ENCODE measurements at places on chromosomes 12 and 14.

DNA sequence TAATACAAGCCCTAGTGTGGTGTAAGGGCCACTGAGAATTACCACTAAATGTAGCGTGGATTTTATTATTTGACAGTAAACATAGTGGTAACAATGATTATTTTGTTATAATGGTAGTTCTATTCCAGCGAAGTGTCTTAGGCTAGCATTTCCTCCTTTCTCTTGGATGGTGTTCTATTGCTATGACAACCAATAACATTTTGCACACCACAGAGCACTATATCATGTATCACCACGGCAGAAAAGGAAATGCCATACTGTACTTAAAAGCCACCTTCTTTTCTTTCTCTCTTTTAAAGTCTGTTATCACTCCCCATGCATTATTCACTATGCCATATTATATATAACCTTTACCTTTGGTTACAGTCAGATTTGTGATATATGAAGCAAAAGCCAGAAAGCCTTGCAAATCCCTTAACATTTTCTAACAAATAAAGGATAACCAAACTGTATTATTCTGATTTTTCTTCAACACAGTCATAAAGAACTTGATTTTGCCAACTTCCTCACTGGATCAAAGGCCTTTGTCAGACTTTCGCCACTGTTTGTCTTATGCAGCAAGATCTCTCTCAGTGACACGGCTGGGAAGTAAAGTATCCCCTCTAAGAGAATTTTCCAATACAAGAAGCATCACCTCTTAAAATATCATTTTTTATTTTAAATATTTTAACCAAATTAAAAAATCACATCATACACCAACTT, 195.8 kb downstream of the FOXN3 start:
- DNase-seq, result no peak

DNA sequence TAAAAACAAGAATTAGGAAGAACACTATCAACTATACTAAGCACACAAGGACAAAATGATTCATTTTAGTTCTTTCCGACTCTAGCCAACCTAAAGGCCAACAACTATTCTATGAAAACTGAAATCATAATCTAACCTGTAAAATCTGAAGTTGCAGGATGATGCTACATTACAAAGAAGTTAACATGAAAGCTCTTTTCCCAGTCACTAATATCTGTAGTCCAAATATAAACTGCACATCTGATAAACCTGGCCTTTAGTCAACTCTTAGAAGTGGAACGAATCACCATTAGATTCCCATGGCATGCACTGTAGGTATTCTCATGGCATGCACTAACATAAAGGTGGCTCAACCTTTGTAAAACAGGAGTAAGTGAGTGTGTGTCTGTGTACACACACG, 41.7 kb downstream of the BLTP3B start:
- no peak for DNase-seq

GRCh38 chr12:53172352-53172751, 8.2 kb upstream of the ZNF740 start:
- no peak for DNase-seq

- DNase-seq, result no peak
These were observed 25.4 kb downstream of the CCDC62 start for GRCh38 chr12:122799641-122800243.

DNA sequence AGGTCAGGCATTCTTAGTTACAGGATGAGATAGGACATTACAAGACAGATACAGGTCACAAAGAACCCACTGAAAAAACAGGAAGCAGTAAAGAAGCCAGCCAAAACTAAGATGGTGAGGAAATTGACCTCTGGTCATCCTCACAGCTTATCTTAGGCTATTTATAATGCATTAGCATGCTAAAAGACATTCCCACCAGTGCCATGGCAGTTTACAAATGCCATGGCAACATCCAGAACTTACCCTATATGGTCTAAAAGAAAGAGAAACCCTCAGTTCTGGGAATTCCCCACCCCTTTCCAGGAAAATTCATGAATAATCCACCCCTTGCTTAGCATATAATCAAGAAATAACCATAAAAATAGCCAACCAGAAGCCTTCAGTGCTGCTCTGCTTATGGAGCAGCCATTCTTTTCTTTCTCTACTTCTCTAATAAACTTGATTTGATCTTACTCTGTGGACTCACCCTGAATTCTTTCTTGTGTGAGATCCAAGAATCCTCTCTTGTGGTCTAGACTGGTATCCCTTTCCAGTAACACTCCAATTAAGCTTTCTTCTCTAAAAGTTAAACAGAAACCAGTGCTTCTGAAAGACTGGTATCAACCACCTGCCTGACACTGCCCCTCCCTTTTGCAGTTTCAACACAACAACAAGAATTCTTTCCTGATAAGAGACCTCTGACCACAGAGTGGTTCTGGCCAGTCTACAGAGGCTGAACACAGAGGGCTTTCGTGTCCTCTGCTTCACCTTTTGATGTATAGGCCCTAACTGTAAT, 86.9 kb downstream of the BCAT1 start:
- DNase-seq, result no peak

- DNase-seq, result no peak
These were observed 68.0 kb upstream of the MAX start for GRCh38 chr14:65170318-65170717.

GRCh38 chr12:127823801-127824200, 443.2 kb upstream of the TMEM132C start:
- no peak for DNase-seq

DNA sequence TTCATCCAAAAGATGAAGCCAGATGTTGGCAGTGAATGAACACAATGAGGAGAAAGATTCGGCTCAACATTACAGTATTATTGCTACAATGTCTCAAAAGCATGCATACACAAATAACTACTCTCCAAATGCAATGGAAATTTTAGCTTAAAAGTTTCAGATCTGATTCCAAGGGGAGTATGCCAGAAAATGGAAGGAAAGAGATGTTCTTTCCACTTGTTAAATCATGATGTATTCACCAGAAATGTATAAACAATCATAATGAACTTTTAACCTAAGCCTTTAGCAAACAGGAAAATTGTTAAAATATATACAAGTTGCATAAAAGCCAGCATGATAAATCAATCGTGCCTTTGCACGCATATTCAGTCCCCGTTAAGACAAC, 62.1 kb downstream of the SH2B3 start:
- DNase-seq, result no peak

DNA sequence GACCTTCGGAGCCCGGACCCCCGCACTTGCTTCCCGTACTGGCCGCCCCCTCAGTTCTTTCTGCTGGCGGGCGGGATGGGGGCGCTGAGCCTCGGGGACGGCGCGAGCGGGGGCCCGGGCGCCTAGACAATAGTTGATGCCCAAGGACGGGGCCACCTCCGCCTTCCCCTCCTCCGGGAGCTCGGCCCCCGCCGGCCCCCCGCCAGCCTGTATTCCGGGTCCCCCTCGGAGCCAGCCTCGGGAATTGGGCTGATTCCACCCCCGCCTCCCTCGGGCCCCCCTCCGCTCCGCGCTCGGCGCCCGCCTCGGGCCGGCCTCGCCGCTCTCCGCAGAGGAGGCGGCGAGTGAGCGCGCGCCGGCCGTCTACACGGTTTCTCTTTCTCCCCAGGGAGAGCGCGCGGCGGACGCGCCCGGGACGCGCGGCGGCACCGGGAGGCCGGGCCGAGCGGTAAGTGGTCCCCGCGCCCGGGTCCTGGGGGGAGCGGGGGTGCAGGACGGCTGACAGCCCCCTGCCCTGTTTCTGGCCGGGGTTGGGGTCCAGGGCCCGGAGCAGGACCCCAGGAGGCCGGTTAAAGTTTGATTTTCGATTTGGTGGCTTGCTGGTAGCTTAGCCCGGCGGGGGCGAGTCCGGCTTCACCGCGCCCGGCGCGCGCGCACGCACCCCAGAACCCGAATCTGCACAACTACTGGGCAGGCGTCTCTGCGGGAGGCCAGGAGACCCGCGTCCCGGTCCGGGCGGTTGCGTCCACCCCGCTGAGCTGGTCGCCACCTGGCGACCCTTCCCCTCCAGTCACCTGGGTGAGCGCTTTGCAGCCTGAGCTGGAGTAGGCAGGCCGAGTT, 413.7 kb downstream of the PCNX1 start:
- peak; percentile 66 for DNase-seq

GRCh38 chr12:42213023-42213422, 25.0 kb downstream of the YAF2 start:
- DNase-seq, result no peak

DNA sequence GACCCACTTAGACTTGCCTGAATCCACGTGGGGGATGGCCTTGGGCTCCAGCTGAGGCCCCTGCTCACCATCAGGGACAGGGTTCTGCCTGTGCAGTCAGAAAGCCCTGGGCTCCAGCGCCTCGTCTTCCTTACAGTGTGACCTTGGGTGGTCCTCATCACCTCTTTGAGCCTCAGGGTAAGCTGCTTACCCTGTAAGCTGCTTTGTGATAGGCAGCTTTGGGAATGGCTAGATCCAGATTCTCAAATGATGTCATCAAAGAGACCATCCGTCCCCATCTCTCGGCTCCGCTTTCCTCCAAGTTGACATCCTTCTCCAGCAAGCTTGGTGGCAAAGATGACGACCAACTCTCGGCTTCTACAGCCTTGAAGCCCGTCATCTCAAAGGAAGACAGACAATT, 127.0 kb downstream of the ADCK1 start:
- DNase-seq, result no peak
